ENCODE measurements at places on chromosomes 5 and 9. TPM values are rescaled to one million over a fixed set of nuclear protein-coding genes. Genes with fewer than 3 reads are reported as not detected.

- no peak overlapping the region for H3K4me3 ChIP-seq
- peak; percentile 61 for DNase-seq
- no peaks in the 10 kb centered on the region for H3K4me1 ChIP-seq
- H3K27ac ChIP-seq = no peak overlapping the region
- H3K27me3 ChIP-seq = 0 out of 2 replicates have a peak, but pooled peaks cover 3% of the 10 kb centered on the region
- no peaks in the 10 kb centered on the region for H3K36me3 ChIP-seq
These were observed 54.8 kb downstream of the CAMK4 start for GRCh38 chr5:111278858-111279504.

GRCh38 chr9:13716601-13717321 is 437.3 kb upstream of the MPDZ start:
- no peak for DNase-seq
- peaks cover 44% of the 10 kb centered on the region for H3K4me1 ChIP-seq
- H3K27ac ChIP-seq = peak overlapping the region; percentile 90
- no peaks in the 10 kb centered on the region for H3K36me3 ChIP-seq

DNA sequence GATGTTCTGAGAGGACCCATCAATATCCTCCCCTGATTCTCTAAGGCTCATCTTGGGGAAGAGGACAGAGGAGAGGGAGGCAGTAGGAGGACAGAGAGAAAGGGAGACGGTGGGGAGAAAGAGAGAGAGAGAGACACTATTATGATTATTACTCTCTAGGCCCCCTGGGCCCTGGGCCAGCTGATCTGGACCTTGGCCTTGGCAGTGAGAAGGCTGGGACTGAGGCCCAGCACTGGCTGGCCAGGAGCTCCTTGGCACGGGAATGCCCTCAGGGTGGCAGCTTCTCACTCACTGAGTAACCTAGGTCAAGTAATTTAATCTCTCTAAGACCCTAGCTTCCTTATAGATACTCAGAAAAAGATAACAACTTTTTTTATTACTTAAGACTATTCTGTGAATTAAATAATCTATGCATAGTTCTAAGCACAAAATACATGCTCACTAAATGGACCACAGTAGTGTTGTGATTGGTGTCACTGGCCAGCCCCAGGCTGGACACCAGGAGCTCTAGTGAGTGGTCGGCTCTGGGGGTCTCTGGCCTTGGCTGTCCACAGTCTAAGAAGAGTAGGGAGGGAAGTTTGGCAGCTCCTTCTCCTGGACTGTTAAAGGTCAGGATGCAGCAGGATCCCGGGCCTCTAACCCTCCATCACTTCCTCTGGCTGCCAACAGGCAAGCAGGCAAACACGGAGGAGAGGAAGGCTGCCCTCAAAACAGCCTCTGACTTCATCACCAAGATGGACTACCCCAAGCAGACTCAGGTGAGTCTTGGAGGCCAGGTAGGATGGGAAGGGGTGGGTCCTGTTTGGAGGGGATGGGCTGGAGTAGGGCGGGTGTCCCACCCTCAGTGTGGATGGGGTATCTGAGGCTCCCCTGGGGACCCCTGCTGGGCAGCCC is 50.0 kb downstream of the GSN start:
- H3K36me3 ChIP-seq = peaks cover 61% of the 10 kb centered on the region
- H3K4me3 ChIP-seq = no peak overlapping the region
- H3K4me1 ChIP-seq = peaks cover 27% of the 10 kb centered on the region
- DNase-seq = no peak

- DNase-seq = no peak
- H3K27me3 ChIP-seq = no peaks in the 10 kb centered on the region
- no peaks in the 10 kb centered on the region for H3K4me1 ChIP-seq
- no peak overlapping the region for H3K4me3 ChIP-seq
- H3K27ac ChIP-seq = no peak overlapping the region
These were observed 117.9 kb downstream of the GADD45G start for GRCh38 chr9:89722712-89723111.

DNA sequence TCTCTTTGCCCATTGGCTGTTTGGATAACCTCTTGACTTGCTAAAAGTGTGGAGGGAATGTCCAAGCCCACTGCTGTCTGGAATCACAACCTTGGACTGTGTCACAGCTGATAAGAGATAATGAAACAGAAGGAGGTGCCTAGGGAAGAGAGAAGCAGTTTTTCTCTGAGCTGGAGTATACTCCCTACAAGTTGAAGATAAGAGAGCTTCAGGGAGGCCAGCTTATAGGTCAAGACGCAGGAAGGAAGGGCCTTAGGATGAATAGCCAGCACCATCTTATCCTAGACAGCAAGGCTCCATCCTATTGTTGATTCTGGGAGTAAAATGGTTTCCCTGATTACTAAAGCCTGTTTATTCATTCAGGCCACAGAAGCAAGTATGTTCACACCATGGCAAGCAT is 244.7 kb downstream of the NPR3 start:
- H3K27me3 ChIP-seq = no peaks in the 10 kb centered on the region
- H3K4me3 ChIP-seq = no peak overlapping the region
- peak; percentile 13 for DNase-seq
- no peaks in the 10 kb centered on the region for H3K36me3 ChIP-seq
- no peak overlapping the region for H3K27ac ChIP-seq

DNA sequence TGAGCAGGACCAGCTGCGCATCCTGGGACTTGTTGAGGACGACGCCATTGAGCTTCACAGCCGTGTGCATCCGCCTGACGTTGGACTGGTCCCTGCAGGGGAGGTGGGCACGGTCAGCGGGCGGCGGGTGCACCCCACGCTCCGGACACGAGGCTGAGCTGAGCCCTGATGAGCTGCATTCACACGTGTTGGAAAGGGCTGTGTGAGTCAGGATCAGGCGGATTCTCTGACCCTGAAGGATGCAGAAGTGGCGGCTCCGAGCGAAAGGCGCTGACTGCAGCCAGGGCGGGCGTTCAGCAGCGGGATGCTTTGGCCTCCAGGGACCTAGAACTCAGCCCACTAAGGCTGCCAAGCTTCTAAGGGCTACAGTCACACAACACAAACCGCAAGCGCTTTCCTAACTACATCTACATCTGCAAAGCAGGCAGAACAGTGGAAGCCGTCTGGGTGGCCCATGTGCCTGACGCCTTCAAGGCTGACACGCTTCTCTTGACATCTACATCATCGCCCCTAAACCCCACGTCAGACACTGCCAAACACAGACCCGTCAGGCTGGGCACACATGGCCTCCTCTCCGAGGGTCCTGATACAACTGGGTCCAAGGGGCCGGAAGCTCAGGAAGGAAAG is 44.9 kb downstream of the NKD2 start:
- H3K4me3 ChIP-seq = no peak overlapping the region
- peaks cover 7% of the 10 kb centered on the region for H3K4me1 ChIP-seq
- DNase-seq = no peak

- H3K36me3 ChIP-seq = no peaks in the 10 kb centered on the region
- no peak overlapping the region for H3K27ac ChIP-seq
- H3K27me3 ChIP-seq = no peaks in the 10 kb centered on the region
These were observed 319.4 kb downstream of the TLR4 start for GRCh38 chr9:118023644-118024043.

GRCh38 chr9:134550584-134550983 is 91.0 kb upstream of the COL5A1 start:
- H3K27me3 ChIP-seq = no peaks in the 10 kb centered on the region
- no peak overlapping the region for H3K4me3 ChIP-seq
- H3K4me1 ChIP-seq = peaks cover 64% of the 10 kb centered on the region
- H3K27ac ChIP-seq = no peak overlapping the region

- no peaks in the 10 kb centered on the region for H3K4me1 ChIP-seq
- DNase-seq = no peak
- H3K27me3 ChIP-seq = no peaks in the 10 kb centered on the region
- no peaks in the 10 kb centered on the region for H3K36me3 ChIP-seq
- no peak overlapping the region for H3K27ac ChIP-seq
These were observed 50.0 kb downstream of the ATPSCKMT start for GRCh38 chr5:10199692-10200091.

- H3K27ac ChIP-seq = peak within 1 kb of the TSS; percentile 98
- H3K4me3 ChIP-seq = peak within 1 kb of the TSS; percentile 99
- no peaks in the 10 kb centered on the region for H3K27me3 ChIP-seq
- DNase-seq = peak; percentile 75
- peaks cover 36% of the 10 kb centered on the region for H3K4me1 ChIP-seq
These were observed at the start of gene ERBIN for GRCh38 chr5:65926276-65926783. Gene ERBIN, plus strand, starts transcription at chr5:65926575. Its CDS starts 66,144 bp downstream, at chr5:65992719.

- H3K4me3 ChIP-seq = no peak overlapping the region
- no peaks in the 10 kb centered on the region for H3K36me3 ChIP-seq
- H3K27ac ChIP-seq = no peak overlapping the region
- DNase-seq = no peak
- H3K4me1 ChIP-seq = peaks cover 10% of the 10 kb centered on the region
These were observed 52.4 kb downstream of the NIPBL start for GRCh38 chr5:36928947-36929346.

DNA sequence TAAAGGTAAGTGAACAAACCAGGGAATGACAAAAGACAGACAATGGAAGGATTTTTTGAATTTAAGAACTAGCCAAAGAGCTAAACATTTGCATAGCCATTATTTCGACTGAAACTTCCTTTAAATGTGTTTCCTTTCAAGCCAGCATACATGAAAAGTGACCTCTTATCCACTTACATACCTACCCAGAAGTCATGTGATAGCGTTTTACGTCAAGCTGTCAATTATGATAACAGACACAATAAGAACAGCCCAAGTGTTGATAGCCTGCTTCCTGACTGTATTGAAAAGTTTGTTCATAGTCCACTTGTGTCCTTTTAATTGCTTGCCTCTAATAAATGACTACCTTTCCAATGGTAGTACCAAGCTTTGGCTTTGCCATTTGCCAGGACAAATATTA is 206.0 kb downstream of the NFIB start:
- no peak overlapping the region for H3K27ac ChIP-seq
- no peaks in the 10 kb centered on the region for H3K4me1 ChIP-seq
- DNase-seq = no peak
- H3K4me3 ChIP-seq = no peak overlapping the region

- H3K27me3 ChIP-seq = no peaks in the 10 kb centered on the region
- no peaks in the 10 kb centered on the region for H3K36me3 ChIP-seq
- no peak overlapping the region for H3K27ac ChIP-seq
- DNase-seq = peak; percentile 45
- H3K4me1 ChIP-seq = peaks cover 16% of the 10 kb centered on the region
These were observed 326.1 kb downstream of the NSG2 start for GRCh38 chr5:174371600-174372094.

SCAMP1 gene
- 26.9 TPM for total RNA-seq
